Liver (tissue), 10 donors: ENCODE measurements at places on chromosomes 2 and 18. TPM values are rescaled to one million over a fixed set of nuclear protein-coding genes. Genes with fewer than 3 reads are reported as not detected.

GRCh38 chr2:159595410-159596046 is 20.8 kb downstream of the BAZ2B start:
- H3K36me3 ChIP-seq = no peaks in the 10 kb centered on the region
- no peaks in the 10 kb centered on the region for H3K4me1 ChIP-seq
- no peak overlapping the region for H3K27ac ChIP-seq
- DNase-seq = no peak

The IL18RAP gene
- 7.3 TPM for total RNA-seq

DNA sequence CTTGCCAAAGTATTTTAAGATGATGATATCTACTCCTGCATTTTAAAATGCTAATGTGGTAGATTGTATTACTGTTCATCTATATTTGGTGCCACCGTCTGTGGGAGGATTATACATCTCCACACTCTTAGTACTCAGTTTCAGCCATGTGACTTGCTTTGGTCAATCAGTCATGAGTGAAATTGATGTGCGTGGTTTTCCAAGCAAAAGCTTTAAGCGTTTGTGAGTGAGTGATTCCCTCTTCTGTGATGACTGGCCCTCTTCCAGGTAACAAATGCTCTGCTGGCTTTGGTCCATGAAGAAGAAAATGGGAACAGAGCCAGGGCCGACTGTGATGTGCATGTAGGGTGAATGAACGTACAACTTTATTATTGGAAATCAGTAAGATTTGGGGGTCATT is 330.4 kb downstream of the LPIN1 start:
- H3K4me1 ChIP-seq = no peaks in the 10 kb centered on the region
- H3K27ac ChIP-seq = no peak overlapping the region
- H3K4me3 ChIP-seq = no peak overlapping the region
- H3K27me3 ChIP-seq = no peaks in the 10 kb centered on the region

- H3K4me3 ChIP-seq = no peak overlapping the region
- H3K27ac ChIP-seq = no peak overlapping the region
- H3K36me3 ChIP-seq = no peaks in the 10 kb centered on the region
- H3K4me1 ChIP-seq = no peaks in the 10 kb centered on the region
- no peak for DNase-seq
Measured at GRCh38 chr2:37857575-37858399, 67.3 kb upstream of the RMDN2 start.

GRCh38 chr18:48571639-48572384 is 33.0 kb downstream of the CTIF start:
- DNase-seq = no peak
- H3K36me3 ChIP-seq = no peaks in the 10 kb centered on the region
- no peak overlapping the region for H3K4me3 ChIP-seq

The FAM228A gene
- total RNA-seq = 0.05 TPM

DNA sequence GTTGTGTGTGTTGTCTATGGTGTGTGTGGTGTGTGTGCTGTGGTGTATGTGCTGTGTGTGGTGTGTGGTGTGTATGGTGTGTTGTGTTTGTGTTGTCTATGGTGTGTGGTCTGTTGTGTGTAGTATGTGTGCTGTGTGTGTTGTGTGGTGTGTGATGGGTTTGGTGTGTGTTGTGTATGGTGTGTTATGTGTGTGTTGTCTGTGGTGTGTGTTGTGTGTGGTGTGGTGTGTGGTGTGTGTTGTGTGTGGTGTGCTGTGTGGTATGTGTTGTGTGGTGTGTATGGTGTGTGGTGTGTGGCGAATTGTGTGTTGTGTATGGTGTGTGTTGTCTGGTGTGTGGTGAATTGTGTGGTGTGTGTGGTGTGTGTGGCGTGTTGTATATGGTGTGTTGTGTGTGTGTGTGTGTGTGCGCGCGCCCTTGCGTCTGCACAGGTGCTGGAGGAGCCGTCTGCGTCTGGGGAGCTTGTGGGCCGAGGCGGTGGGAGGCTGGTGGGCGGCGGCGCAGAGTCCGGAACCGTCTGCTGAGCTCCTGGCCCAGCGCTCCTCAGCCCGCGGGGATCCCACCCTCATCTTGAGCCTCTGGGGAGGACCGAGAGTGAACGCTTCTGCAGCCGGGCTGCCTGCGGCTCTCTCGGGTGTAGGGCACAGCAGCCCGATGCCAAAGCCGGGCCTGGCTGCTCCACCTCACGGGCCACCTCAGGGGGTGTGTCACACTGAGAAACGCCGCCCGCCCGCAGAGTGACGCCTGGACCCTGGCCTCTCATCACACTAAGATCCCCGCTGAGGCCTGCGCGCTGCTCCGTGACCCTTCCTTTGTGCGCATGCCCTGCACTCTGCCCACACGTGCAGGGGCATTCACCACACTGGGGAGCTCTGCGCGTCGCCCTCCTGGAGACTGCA is 8.8 kb upstream of the ADI1 start:
- H3K27ac ChIP-seq = no peak overlapping the region
- H3K27me3 ChIP-seq = no peaks in the 10 kb centered on the region
- no peak overlapping the region for H3K4me3 ChIP-seq
- H3K36me3 ChIP-seq = no peaks in the 10 kb centered on the region

DNA sequence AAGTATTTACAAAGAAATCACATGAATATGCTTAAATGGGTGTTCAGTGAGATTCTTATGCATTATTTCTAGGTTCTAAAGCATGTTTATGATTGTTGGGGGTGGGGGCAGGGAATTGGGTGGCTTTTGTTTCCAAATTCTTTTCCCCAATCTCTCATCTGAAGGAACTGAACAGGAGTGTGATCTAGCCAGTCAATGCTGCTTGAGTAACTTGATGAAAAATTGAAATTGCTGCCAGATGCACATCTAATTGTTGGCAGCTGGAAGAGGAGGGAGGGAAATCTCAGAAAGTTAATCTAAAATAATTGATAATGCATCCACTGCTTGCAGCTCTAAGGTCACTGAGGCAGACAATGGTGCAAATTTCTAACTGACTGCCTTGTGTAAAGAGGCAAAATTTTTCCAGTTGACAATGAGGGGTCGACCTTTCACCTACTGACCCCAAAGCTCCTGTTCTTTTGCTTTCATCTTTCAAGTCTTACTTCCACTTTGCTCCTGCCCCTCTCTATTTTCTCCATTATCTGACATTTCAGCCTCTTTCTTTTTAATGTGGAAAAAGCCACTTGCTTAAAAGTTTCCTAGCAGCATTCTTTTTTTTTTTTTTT is 53.3 kb downstream of the IRS1 start:
- H3K27me3 ChIP-seq = no peaks in the 10 kb centered on the region
- no peak overlapping the region for H3K27ac ChIP-seq
- DNase-seq = no peak
- peaks cover 6% of the 10 kb centered on the region for H3K4me1 ChIP-seq
- no peaks in the 10 kb centered on the region for H3K36me3 ChIP-seq
- H3K4me3 ChIP-seq = no peak overlapping the region

The NTSR2 gene
- total RNA-seq = not detected

GRCh38 chr2:204223046-204223445 is 286.5 kb downstream of the ICOS start:
- no peaks in the 10 kb centered on the region for H3K4me1 ChIP-seq
- no peak for DNase-seq
- no peaks in the 10 kb centered on the region for H3K36me3 ChIP-seq
- no peak overlapping the region for H3K27ac ChIP-seq
- no peak overlapping the region for H3K4me3 ChIP-seq
- H3K27me3 ChIP-seq = no peaks in the 10 kb centered on the region

- H3K27me3 ChIP-seq = no peaks in the 10 kb centered on the region
- no peak overlapping the region for H3K4me3 ChIP-seq
- H3K4me1 ChIP-seq = no peaks in the 10 kb centered on the region
Measured at GRCh38 chr2:16063251-16063850, 123.0 kb downstream of the MYCN start.
